ENCODE measurements at places on chromosomes 12 and 14.

DNA sequence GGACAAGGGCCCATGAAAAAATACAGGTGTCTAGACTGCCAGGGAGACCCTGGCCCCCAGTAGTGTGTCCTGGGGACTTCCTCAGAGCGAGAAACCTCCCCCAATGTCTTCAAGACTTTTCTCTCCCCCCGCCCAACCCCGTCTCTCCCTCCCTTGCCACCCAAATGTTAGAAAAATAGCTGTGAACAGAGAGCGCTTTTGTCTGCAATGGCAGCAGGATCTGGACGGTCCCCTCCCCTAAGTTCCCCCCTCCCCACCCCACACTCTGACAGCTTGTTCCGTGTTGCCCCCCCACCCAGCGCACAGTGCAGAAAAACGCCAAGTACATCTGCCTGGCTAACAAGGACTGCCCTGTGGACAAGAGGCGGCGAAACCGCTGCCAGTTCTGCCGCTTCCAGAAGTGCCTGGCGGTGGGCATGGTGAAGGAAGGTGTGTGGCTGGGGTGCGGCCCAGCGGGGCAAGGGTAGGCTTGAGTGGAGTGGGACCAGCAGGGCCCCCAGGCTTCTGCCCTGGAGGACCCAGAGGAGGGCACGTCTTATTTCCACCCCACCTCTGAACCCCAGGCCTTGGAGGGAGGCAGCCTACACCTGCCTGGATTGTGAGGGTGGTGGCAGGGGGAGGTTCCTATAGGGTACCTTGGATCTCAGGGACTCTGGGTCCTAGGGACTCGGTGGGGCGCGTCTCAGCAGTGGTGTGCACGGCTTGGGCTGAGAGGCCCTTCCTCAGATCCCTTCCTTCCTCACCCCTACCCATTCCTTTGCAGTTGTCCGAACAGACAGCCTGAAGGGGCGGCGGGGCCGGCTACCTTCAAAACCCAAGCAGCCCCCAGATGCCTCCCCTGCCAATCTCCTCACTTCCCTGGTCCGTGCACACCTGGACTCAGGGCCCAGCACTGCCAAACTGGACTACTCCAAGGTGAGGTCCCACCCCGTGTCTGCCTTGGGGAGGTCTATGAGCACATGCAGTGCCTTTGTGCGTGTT, 4.8 kb downstream of the NR4A1 start:
- no peak for DNase-seq

DNA sequence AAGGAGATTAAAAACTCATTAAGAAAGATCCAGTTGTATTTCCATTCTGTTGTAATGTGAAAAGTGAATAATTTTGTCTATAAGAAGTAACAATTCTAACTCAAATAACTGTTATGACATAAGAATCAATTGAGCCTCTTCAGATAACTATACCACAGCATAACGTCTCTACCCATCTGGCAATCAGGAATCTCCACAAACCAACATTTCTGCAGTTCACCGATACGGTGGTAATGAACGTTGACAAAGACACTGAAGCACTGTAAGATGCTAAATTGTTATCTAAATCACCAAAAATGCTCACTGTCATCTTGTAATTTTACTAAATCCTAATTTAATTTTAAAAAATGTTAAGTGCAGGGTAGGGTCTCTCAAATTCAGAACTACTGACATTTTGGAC, 130.9 kb upstream of the USP15 start:
- DNase-seq = no peak

- no peak for DNase-seq
These were observed 84.8 kb downstream of the PRKCH start for GRCh38 chr14:61406198-61406597.

- DNase-seq = no peak
These were observed 7.1 kb downstream of the CCER1 start for GRCh38 chr12:90947869-90948268.

DNA sequence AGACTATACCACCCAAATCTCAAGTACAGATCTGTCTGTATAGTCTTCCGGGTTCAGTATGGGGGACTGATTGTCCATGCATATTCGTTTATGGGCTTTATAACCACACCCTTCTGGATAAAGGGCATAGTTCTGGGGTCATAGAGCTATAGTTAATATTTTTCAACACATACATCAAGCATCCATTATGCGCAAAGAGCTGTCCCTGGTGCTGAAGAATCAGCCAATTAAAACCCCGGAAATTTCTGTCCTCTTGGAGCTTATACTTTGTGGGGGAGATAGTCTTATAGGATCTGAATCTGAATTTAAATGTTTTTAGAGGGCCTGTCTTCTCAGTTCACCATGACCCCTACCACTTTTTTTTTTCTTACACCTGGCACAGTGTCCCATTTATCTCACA, 256.7 kb downstream of the SUDS3 start:
- DNase-seq = no peak

DNA sequence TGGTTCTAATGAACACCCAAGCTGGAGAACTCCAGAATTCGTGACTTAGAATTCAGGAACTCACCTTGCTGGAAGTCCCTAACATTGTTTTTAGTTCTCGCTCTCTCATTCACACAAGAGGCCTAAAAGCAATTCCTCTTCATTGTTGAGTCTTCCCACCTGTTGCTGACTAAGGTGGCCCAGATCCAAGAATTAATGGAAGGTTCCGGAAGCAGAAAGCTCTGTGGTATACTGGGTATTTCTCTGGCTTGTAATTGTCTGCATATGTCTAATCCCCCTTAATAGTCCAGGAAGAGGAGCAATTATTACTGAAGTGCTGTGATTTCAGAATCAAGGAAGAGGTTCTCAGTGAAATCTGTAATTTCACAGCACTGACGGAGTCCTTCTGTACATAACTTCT, 31.4 kb downstream of the TMEM233 start:
- peak; percentile 14 for DNase-seq

GRCh38 chr12:92871116-92871515, 58.0 kb downstream of the EEA1 start:
- DNase-seq = no peak

- no peak for DNase-seq
These were observed 4.1 kb downstream of the TMEM121 start for GRCh38 chr14:105530285-105531087.

DNA sequence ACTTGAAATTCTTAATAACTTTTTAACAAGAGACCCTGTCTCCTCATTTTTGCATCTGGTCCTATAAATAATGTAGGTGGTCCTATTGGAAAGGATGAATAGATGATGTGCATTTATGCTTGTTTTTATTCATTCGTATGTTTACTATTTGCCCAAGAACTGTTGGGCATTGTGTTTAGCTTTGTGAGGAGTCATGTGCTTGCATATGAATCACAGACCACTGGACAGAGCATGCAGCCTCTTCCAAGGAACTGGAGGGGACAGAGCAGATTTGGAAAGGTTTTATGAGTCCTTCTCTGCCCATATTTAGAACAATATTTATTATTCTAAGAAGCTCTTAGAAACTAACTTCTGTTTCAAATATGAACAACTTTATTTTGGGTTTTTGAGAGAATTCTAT, 414.0 kb downstream of the SOX5 start:
- no peak for DNase-seq

DNA sequence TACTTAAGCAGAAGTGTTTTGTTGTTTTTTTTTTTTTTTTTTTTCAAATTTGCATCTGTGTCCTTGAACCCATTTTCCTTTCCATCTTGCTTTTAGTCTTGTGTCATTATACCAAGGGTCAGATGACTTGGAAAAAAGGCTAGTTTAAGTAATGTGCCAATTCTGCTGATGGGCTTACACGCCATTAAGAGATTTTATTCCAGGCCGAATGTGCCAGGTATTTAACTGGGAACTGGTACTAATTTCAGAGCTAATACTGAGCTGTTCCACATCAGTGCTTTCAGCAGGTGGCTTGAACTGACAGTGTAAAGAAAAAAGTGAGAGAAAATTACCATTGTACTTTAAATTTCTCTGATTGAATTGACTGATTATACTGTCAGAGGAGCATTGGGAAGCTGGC, 224.9 kb downstream of the NPAS3 start:
- DNase-seq = no peak

- DNase-seq = no peak
These were observed 34.6 kb upstream of the MEG3 start for GRCh38 chr14:100791348-100791735.

DNA sequence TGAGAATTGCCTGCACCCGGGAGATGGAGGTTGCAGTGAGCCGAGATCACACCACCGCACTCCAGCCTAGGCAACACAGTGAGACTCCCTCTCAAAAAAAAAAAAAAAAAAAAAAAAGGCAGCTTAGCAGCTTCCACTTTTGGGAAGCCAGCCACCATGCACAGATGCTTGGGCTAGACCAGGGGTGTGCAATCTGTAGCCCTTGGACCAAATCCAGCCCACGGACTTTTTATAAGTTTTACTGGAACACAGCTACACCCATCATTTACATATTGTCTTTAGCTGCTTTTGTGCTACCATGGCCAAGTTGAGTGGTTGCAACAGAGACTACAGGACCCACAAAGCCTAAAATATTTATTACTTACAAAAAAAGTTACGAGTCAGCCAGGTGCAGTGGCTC, 6.7 kb downstream of the CIT start:
- DNase-seq = peak; percentile 30

- no peak for DNase-seq
These were observed 23.6 kb downstream of the TMEM30B start for GRCh38 chr14:61257469-61258057.

GRCh38 chr14:102496958-102497744, 12.4 kb downstream of the ANKRD9 start:
- no peak for DNase-seq

DNA sequence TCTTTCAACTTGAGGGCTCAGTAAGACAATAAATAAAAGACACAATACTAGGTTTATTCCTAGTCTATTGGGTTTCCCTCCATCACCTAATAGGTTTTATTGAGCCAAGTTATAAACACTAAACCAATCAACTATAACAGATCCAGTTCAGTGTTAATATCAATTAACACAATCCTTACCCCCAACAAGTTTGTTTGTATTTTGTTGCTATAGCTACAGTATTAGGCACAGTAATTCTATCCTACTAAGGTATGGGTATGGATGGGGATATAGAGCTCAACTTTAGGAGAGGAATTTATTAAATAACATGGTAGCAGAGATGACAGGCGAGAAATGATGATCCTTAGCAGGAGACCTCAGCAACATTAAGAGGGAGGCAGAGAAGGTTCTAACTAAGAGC, 13.3 kb downstream of the PPP4R3A start:
- no peak for DNase-seq

DNA sequence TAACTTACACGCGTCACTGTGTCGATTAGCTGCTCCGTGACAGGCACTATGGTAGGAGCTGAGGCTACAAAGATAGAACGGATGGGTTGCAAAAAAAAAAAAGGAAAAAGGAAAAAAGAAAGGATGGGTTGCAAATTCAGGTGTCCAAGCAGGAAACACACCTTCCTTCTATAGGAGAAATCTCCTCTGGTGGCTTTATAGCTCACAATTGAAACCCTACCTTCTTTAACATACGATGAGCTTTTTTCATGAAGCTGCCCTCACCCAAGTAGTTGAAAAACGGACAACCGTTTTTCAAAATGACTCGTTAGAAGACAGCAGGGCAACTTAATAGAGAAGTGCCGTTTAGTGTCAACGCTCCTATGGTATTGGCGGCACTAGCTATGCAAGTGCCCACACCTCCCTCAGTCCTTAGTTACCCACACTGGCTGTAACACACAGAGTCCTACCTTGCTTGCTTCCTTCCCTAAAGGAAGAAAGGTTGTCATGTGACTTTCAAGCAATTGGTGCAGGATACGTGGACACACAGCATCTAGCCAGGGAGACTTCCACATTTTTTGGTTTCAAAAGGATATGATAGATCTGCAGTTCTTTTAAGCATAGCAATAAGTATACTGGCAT, 682 bp upstream of the TRIP11 start:
- DNase-seq = peak; percentile 35

- no peak for DNase-seq
These were observed 388.5 kb downstream of the TMEM121 start for GRCh38 chr14:105914738-105915385.

- no peak for DNase-seq
These were observed 222.1 kb downstream of the C12orf50 start for GRCh38 chr12:87807086-87807485.

DNA sequence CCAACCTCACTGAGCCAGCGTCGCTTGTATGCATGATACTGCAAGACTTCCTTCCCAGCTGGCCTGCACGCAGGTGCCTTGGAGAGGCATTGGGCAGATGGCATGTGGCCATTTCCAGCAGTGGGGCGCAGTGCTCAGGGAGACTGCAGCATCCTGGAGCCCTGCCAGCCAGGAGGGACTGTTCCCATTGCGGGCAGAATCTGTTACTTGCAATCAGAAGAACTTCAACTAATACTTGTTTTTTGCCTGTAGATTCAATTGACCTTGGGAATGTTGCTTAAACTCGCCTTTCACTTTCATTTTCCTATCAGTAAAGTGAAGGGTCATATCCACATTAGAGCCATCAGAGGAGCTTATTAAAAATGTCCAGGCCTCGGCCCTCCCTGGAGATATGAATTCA, 29.8 kb downstream of the ANKRD9 start:
- no peak for DNase-seq

GRCh38 chr12:130438711-130439110, 101.0 kb downstream of the PIWIL1 start:
- DNase-seq = no peak

DNA sequence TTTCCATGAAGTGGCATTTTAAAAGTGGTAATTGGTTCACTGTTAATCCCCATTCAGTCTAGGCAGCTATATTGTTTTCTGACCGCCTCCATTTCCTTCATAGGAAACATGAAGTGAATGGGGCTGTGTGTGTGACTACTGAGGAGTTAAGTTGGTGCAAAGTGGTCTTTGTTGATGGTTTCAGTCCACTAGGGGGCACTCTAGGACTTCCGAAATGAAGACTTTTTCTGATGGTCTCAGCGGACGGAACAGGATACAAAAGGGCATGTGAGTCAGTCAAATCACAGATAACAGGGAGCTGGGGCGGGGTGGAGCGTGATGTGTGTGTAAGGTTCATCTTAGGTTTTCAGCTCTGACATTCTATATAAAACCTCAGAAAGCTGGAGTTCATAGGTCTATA, 240.1 kb upstream of the OR4E1 start:
- DNase-seq = peak; percentile 69

GRCh38 chr12:6367065-6367968, 8.0 kb downstream of the SCNN1A start:
- DNase-seq = no peak

GRCh38 chr12:101759396-101760047, 20.3 kb upstream of the SYCP3 start:
- peak; percentile 42 for DNase-seq

GRCh38 chr14:105665247-105665950, 139.0 kb downstream of the TMEM121 start:
- DNase-seq = no peak

- no peak for DNase-seq
These were observed 270.6 kb downstream of the AEBP2 start for GRCh38 chr12:19709889-19710288.

DNA sequence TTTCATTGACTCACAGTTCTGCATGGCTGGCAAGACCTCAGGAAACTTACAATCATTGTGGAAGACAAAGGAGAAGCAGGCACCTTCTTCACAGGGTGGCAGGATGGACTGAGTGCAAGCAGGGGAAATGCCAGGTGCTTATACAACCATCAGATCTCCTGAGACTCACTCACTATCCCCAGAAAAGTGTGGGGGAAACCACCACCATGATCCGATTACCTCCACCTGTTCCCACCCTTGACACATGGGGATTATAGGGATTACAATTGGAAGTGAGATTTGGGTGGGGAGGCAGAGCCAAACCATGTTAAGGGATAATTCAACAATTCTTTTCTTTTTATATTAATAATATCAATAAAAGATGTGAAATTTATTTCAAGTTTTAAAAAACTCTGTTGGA, 34.1 kb downstream of the CNTN1 start:
- no peak for DNase-seq

Data from astrocyte of the spinal cord (primary cell).